IMR-90 (cell line): ENCODE measurements at places on chromosomes 5 and 9. TPM values are rescaled to one million over a fixed set of nuclear protein-coding genes. Genes with fewer than 3 reads are reported as not detected.

GRCh38 chr5:78320401-78320800 is 25.9 kb upstream of the AP3B1 start:
- H3K27me3 ChIP-seq, result no peaks in the 10 kb centered on the region
- H3K27ac ChIP-seq, result no peak overlapping the region
- no peaks in the 10 kb centered on the region for H3K4me1 ChIP-seq
- peak; percentile 69 for DNase-seq

ZNF367 gene
- total RNA-seq, result 2.7 and 4.7 TPM in 2 replicates

FBLL1 gene
- total RNA-seq, result under 0.01 and 0.18 TPM in 2 replicates

PCDHA1 gene
- under 0.01 TPM in 1 of 2 replicates, not detected in the other for total RNA-seq

DNA sequence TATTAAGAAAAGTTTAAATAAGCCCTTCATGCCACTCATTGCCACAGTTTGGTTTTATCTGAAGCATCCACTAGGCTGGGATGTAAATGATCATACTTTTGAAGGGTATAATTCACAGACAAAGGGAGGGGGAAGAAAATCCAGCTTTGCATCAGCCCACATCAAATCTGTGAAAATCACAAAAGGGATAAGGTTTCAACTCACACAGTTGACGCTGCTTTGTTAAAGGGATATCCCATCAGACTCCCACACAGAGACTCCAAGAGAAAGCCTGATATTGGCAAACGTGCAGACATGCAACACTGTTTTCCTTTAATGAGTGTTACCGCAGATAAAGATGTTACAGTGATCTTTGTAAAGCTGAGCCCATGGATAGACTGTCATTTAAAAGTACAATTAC is 602.9 kb downstream of the TLE1 start:
- no peaks in the 10 kb centered on the region for H3K27me3 ChIP-seq
- no peaks in the 10 kb centered on the region for H3K36me3 ChIP-seq
- peaks cover 2% of the 10 kb centered on the region; the same call in 1 of the 2 replicates for H3K4me1 ChIP-seq

SLC9A3 gene
- total RNA-seq, result 0.56 and 0.72 TPM in 2 replicates

IL7R gene
- 56.9 and 71.7 TPM in 2 replicates for total RNA-seq

FCN2 gene
- total RNA-seq, result not detected in 2 replicates

DNA sequence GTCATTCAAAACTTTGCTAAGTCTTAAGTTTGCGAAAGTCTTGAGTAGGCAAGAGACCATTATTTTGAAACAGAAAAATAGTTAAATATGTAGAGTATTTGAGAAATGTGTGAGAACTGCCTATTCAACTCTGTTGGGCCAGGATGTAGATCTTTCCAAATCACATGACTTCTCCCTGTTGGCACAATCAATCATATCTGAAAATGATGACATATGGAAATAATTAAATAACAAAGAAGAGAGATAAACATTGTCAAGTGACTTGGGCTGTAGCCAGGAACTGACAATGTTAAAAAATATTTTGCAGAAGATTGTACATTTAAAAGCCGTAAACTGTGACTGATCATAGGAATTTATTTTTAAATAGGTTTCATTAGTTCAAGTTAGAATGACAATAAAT is 104.6 kb upstream of the IL6ST start:
- H3K27me3 ChIP-seq, result no peaks in the 10 kb centered on the region
- H3K4me3 ChIP-seq, result no peak overlapping the region
- H3K36me3 ChIP-seq, result no peaks in the 10 kb centered on the region

- no peak overlapping the region for H3K4me3 ChIP-seq
- no peak overlapping the region for H3K27ac ChIP-seq
- no peaks in the 10 kb centered on the region for H3K36me3 ChIP-seq
These were observed 39.4 kb downstream of the MED27 start for GRCh38 chr9:132040246-132040645.

STPG3 gene
- total RNA-seq, result not detected in 2 replicates

GRCh38 chr5:93595420-93596147 is 12.6 kb downstream of the NR2F1 start:
- no peak overlapping the region for H3K4me3 ChIP-seq
- DNase-seq, result no peak
- peaks cover 35% of the 10 kb centered on the region for H3K36me3 ChIP-seq
- H3K27me3 ChIP-seq, result no peaks in the 10 kb centered on the region
- H3K27ac ChIP-seq, result no peak overlapping the region
- peaks cover 30% of the 10 kb centered on the region for H3K4me1 ChIP-seq

DNA sequence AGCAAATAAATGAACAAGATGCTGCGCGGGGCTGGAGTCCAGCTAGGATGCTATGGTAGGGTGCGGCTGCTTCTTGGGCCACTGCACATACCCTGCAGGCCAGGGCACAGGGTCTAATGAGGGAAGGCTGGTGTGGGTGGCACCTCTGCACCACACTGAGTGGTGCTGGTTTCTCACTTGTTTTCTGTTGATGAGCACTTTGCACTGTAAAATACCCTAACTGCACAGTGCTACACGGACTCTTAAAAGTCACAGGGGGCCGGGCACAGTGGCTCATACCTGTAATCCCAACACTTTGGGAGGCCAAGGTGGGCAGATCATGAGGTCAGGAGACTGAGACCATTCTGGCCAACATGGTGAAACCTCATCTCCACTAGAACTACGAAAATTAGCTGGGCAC is 52.7 kb upstream of the DMRT1 start:
- no peak for DNase-seq
- no peak overlapping the region for H3K4me3 ChIP-seq
- no peaks in the 10 kb centered on the region for H3K36me3 ChIP-seq
- H3K27me3 ChIP-seq, result no peaks in the 10 kb centered on the region

DNA sequence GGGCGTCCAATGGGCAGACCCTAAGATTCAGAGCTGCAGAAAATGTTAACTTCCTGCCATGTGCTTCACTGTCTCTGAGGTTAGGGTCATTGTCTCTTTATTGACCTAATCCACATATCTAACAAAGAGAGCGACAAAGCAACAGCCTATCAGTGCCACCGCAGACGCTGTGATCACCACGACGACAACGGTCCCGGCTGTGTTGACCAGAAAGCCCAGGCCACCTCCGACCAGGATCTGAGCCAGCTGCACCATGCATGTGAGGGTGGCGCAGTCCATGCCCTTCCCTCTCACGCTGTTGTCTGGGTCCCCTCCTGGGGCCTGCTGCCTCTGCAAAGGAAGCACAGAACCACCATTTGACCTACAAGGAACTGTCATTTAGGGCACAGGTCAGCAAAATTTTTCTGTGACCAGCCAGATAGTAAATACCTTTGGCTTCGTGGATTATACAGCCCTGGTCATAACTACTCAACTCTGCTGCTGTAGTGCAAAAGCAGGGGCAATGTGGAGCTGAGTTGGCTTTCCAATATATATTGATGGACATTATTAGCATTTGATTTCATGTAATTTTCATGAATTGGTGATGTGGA is 8.5 kb downstream of the RXFP3 start:
- H3K27me3 ChIP-seq, result peaks cover 70% of the 10 kb centered on the region
- H3K4me1 ChIP-seq, result no peaks in the 10 kb centered on the region
- no peak overlapping the region for H3K4me3 ChIP-seq
- no peak overlapping the region for H3K27ac ChIP-seq

GRCh38 chr9:129185991-129186390 is 7.9 kb upstream of the IER5L start:
- H3K27ac ChIP-seq, result no peak overlapping the region
- no peak overlapping the region for H3K4me3 ChIP-seq
- DNase-seq, result peak; percentile 17
- H3K36me3 ChIP-seq, result no peaks in the 10 kb centered on the region
- H3K4me1 ChIP-seq, result no peaks in the 10 kb centered on the region

DNA sequence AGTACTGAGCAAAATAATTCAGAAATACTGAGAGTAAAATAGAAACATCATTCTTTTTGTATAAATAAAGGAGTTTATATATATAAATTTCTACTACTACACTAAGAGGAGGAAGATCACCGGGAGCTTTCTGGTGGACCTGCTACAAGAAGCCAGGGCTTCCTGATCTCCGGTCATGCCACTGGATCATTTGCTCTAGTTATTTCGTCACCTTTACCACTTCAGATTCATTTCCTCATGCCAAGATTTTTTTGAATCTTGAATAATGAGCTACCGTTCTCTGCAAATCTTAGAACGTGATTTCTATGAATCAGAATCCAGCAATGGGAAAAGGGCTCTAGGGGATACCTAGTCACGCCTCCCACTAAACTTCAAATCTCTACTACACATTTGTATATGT is 51.9 kb upstream of the TBC1D9B start:
- H3K27ac ChIP-seq, result no peak overlapping the region
- no peak overlapping the region for H3K4me3 ChIP-seq
- H3K36me3 ChIP-seq, result peaks cover 17% of the 10 kb centered on the region
- DNase-seq, result no peak
- no peaks in the 10 kb centered on the region; the same call in 1 of the 2 replicates for H3K4me1 ChIP-seq

GRCh38 chr5:45604092-45604491 is 92.1 kb downstream of the HCN1 start:
- H3K4me1 ChIP-seq, result no peaks in the 10 kb centered on the region
- no peaks in the 10 kb centered on the region for H3K36me3 ChIP-seq
- H3K4me3 ChIP-seq, result no peak overlapping the region
- H3K27ac ChIP-seq, result no peak overlapping the region
- no peak for DNase-seq

DNA sequence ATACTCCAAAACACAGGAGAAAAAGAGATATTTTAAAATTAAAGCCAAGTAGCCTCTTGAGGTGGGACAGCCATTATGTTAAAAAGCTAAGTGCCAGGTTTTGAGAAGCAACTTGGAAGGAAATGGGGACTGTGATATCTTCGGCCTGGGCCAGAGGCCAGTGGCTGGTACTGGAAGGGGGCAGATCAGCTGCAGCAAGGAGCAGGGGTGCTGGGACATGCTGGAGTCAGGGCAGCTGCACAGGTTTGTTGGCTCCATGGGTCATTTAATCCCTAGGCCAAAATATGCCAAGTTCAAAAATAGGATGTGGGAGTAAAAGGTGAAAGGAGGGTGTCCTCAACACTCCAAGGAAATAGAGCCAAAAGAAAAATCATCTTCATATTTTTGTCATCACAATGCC is 30.0 kb downstream of the ADRB2 start:
- H3K4me3 ChIP-seq, result no peak overlapping the region
- H3K4me1 ChIP-seq, result 0 out of 2 replicates have a peak, but pooled peaks cover 2% of the 10 kb centered on the region
- H3K27ac ChIP-seq, result no peak overlapping the region
- H3K36me3 ChIP-seq, result no peaks in the 10 kb centered on the region
- no peaks in the 10 kb centered on the region for H3K27me3 ChIP-seq

OTP gene
- total RNA-seq, result not detected in 2 replicates

GRXCR2 gene
- total RNA-seq, result not detected in 2 replicates
